ENCODE measurements at places on chromosomes 13 and 19.
A peak's percentile ranks its signal among the peaks of the same experiment; 100 is the strongest.

GRCh38 chr19:15196360-15197005, 4.3 kb downstream of the NOTCH3 start:
- no peak for DNase-seq

- DNase-seq, result no peak
Observed at GRCh38 chr19:52410276-52410675, 12.6 kb downstream of the ZNF528 start.

DNA sequence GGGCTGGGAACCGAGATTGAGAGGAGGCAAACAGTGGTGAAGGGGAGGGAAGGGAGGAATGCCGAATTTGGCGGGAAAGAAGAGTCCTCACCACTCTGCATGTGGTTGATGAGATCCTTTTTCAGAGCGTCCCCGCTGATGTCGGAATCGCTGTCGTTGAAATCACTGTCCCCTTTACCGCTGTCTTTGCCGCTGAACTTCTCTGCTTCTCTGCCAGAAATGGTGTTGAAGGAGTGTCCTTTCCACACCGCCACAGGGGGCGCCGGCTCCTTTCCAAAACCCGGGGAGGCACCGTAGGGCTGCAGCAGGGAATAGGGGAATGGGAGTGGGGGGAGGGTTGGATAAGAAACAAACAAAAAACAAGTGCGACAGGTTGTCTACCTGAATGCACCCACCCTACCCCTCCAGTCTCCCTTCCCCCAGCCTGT, 3.1 kb downstream of the PCDH8 start:
- DNase-seq, result no peak

DNA sequence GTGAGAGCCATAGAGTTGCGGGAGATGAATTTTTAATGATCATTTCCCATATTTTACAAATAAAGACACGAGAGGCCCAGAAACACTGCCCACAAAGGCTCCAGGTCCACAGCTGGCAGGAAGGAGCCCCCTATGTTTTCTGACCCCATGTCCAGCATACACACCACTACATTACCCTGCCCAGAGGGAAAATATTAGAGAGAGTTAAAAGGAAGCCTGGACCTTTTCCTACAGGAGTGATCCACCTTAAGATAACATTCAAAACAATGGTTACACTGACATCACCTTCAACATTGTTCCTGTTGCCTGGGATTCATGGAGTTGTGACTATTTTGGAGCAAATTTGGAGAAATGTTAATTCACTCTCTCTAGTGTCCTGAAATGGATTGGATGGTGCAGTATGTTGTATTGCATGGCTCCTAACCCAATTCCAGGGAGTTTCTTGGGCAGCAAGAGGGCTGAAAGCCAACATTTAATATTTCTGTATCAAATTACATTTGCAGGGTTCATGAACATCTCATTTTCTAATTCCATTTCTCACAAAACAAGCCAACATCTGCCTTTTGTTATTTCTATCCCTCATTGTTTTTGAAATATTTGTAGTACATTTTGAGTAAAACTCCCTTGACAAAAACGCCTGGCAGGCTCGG, 172.5 kb downstream of the DLEU7 start:
- DNase-seq, result no peak

DNA sequence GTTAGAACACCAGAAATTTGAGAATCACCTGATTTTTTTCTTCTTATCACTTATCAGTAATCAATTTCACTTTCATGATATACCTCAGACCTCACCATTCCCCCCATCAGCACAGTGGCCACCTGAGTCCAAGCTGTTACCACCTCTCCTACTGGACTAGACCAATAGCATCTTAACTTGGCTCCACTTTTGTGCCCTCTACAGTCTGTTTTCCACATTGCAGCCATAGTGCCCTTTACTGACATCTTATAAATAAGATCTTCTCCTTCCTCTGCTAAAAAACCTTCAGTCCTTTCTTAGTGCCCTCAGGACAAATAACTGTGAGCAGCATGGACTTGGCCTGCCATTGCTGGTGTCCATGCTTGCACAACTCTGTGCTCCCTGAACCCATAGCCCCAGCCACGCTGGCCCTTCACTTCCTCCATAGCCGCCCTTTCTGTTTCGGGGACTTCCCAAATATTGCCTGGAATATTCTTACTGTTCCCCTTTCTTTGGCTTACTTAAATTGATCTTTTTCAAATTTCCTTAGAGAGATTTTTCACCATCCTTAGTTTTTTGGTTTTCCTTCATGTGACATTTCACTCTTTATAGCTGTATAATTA, 380.8 kb downstream of the LMO7 start:
- peak; percentile 21 for DNase-seq

DNA sequence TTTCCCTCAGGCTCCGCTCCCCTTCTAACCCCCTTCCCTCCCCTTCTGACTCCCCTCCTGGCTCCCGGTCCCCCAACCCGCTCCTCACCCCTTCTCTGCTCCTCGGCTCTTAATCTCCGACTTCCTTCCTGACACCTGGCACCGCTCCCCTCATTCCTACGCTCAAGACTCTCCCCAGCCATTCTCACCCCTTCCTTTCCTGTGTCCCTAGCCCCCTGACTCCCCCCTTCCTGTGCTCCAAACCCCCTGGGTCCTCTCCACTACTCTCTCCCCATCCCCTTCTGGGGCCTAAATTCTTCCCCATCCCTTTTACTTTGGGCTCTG, 658 bp downstream of the CLPP start:
- DNase-seq, result no peak

DNA sequence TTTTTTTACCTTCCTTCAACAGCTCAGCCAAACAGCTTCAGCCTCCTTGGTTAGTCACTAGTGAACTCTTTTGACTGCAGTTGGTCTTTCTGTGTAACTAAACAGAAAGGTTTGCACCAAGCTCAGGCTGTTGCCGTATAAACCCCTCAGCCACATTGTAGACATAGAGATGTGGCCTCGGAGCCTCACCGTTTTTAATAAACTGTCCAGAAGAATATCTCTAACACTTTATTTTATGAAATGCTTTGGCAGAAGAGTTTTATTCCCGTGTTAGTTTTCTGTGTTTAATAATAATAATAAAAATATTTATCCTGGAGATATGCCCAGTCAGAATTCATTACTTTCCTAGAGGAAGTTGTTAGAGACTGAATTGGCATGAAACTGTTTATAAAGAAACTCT, 171.7 kb upstream of the MAB21L1 start:
- DNase-seq, result no peak

DNA sequence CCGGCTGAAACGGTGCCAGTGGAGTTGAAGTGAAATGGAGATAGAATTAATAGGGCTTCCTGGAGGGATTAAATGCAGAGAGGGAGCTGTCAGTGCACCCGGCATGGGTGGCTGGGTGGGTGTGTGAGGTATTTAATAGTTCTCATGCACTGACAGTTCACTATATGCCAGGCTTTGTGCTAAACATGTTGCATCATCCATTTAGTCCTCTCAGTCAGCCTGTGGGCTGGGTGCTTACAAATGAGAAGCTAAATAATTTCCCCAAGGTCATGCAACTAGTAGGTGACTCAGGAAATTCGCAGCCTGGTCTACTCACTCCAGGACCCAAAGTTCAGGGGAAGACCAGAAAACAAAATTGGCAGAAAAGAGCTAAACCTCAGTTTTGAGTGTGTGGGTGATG, 63.5 kb upstream of the SPATA13 start:
- DNase-seq, result peak; percentile 54

- DNase-seq, result peak; percentile 7
Observed at GRCh38 chr19:33473653-33474305, 47.8 kb downstream of the PEPD start.

- DNase-seq, result peak; percentile 38
Observed at GRCh38 chr19:45668342-45668871, 386 bp downstream of the GIPR start.

GRCh38 chr13:58992478-58993042, 1171.2 kb downstream of the DIAPH3 start:
- no peak for DNase-seq

GRCh38 chr19:36775768-36776167, 3.2 kb upstream of the ZNF850 start:
- DNase-seq, result no peak

DNA sequence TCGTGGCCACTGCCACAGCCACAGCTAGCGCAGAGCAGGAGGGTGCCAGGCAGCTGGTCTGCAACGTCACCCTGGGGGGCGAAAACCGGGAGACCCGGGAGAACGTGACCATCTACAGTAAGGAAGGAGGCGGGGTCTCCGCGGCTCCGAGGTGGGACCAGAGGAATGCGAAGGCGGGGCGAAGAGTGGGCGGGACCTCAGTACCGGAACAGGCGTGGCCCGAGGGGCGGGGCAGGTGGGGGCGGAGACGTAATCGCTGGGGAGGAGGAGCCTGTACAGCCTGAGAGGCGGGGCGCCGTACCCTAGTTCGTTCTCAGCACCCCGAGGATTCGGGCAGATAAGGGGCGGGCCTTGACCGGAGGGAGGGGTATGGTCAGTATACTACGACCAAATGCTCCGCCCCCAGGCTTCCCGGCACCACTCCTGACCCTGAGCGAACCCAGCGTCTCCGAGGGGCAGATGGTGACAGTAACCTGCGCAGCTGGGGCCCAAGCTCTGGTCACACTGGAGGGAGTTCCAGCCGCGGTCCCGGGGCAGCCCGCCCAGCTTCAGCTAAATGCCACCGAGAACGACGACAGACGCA, 2.5 kb downstream of the ICAM5 start:
- DNase-seq, result peak; percentile 97

Data from suppressor macrophage (primary cell).